GM04504 (cell line): ENCODE measurements at places on chromosomes 5 and 9.

- no peak for DNase-seq
These were observed 173.4 kb downstream of the ROR2 start for GRCh38 chr9:91776409-91777291.

DNA sequence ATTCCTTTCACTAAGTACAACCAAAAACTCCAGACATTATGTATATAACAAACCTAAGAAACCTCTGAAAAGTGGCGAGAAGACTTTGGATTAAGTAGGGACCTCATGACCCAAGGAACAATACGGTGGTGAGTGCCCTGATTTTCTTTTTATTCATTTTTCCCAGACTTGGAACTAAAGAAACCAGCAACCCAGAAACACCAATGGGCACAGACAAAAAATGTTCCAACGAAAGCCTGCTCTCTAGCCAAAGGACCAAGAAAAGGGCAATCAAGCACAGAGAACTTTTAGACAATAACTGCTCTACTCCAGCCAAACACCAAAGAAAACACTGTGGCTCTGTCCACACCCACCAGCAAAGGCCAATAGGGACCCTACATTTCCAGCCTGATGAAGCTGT, 66.2 kb upstream of the SSBP2 start:
- no peak for DNase-seq

DNA sequence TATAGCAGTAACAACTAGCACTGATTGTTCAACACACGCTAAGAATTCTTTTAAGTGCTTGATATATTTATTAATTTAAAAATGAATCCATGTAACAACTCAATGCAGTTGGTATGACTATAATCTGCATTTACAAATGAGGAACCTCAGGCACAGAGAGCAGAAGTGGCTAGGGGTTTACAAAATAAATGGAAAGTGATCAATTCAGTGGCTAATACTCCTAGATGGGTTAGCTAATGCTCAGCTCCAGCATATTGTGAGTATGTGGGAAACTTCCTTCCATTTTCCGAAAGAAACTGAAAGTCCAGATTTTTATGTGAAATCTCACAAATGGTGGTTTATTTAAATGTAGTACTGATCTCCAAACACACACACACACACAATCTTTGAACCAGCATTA, 128.0 kb downstream of the RFX3 start:
- no peak for DNase-seq

DNA sequence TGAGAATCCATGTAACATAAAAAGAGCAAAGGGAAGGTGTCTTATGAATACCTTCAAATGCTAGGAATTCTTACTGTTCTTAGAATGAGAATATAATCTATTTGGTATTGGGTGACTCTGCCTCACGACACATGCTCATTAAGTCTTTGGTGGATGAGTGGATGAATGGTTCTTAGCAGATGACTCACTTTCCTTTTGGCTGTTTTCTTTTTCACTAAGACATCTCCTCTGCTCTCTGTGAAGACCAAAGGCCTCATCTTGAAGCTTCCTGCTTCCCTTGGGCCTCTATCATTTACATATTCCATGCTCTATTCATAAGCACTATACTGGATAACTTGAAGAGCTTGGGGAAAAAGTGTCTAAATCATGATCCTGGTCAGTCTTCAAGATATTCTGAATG, 468.1 kb downstream of the SPATA31D1 start:
- peak; percentile 28 for DNase-seq

DNA sequence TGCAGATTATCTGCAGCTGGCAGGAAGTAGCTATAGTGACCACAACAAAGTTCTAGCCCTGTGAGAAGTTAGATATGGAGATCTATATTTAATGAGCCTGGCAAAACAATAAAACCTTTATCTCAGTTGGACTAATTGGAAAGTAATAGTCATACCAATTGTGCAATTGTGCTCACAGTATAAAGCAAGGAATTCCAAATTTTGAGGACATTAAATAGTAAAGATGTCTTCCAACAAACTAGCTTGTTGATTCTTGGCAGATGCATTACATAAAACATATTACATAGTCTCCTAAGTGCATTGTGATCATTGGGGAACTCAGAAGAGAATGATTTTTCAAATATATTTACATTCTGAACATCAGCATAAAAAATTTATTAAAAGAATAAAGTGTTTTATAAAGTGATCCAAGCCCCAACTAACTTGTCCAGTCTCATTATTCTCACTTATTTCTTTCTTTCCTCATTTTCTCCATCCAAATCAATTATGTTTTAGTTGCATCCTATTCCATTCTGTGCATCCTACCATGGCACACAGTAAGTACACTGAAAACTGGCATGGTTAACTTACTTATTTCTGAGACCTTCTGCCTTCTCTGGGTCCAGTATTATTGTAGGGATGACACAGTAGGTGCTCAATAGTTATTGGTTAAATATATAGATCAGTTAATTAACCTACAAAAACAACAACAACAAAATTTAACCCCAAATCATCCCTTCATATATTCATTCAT, 977.2 kb upstream of the NUDT12 start:
- no peak for DNase-seq

GRCh38 chr5:164306662-164307061, 801.2 kb downstream of the MAT2B start:
- no peak for DNase-seq

DNA sequence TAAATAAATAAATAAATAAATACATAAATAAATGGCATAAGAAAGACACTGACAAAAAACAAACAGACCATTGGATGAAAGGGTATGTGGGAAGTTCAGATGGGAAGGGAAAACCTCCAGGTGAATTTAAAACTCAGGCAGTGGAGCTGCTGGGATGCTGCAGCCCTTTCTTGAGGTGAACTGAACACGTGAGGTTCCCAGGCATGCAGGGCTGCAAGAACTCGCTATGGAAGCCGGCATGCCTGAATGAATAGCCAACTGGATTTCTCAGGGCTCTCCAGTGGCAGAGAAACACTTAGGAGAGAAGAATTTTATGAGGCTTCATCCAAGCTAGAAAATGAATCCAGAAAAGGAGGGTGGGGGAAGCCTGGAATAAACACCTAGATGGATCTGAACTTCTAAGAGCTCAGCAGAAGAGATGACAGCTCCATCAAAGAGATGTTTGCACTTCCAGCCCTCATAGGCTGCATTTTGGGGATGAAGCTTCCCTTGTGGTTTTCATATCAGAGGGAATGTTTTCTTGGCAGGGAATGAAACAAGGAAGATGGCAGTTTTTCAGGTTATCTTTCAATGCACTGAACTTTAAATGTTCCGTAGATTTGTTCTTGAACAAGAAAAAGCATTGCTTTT, 224.2 kb upstream of the DAP start:
- DNase-seq = no peak

GRCh38 chr5:27706832-27707231, 668.4 kb upstream of the CDH9 start:
- DNase-seq = no peak

GRCh38 chr5:32507738-32508434, 63.3 kb upstream of the ZFR start:
- peak; percentile 97 for DNase-seq

DNA sequence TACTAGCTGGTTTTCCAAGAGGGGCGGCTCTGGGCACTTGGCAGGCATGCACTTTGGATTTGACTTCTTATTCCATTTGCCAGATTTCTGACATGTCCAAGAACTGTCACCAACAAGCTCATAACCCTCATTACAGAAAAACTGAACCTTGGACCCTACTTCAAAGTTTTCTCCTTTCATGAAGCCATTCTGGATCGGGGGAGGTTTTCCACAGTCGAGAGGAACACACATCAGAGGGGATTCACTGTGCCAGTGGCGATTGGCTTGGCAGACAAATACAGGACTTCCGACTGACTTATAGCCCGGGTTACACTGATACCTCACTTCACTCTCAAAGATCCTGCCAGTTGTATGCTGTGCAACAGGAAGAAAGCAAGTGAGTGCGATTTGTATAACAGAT, 70.9 kb upstream of the TXNDC8 start:
- no peak for DNase-seq

DNA sequence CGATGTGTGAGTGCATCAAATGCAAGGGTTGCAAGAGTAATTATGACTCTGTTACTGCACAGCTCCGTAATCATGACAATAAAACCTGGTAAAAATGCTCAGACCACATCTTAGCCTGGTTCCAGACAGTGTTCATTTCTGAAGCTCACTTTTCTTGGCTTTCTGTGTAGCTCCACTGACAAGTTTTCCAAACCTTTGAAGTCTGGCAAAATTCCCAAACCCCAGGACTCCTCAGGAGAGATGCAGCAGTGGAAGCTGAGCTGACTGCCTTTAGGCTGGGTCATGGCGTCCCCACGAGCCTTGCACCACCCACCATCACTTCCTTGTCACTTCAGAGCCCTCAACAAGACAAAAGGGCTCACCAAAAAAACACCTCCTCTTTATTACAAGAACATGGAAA, 131.6 kb upstream of the TAS2R1 start:
- no peak for DNase-seq

DNA sequence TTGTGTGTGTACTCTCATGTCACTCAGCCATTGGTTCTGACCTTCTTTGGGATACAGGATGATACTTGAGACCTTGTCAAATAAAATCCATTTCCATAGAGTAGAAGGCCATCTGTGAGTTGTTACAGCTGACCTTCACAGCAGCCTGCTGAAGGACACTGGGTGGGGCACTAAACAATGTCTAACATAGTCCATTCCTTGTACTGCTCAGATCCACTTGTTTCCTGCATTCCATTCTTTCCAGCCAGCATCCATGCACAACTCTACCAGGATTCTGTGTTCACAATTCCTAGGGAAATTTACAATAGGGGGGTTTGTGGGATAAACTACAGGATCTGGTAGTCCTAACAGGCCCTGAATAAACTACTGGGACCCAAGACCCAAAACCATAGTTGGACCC, 286.4 kb downstream of the RASEF start:
- DNase-seq = no peak

GRCh38 chr5:118616281-118616680, 372.1 kb downstream of the DTWD2 start:
- no peak for DNase-seq

- peak; percentile 34 for DNase-seq
These were observed 134.6 kb downstream of the EDIL3 start for GRCh38 chr5:84249918-84250630.

- DNase-seq = no peak
These were observed 674.6 kb upstream of the ZNF608 start for GRCh38 chr5:125421006-125421405.

GRCh38 chr5:138338411-138339090, 485 bp downstream of the FAM53C start:
- no peak for DNase-seq

DNA sequence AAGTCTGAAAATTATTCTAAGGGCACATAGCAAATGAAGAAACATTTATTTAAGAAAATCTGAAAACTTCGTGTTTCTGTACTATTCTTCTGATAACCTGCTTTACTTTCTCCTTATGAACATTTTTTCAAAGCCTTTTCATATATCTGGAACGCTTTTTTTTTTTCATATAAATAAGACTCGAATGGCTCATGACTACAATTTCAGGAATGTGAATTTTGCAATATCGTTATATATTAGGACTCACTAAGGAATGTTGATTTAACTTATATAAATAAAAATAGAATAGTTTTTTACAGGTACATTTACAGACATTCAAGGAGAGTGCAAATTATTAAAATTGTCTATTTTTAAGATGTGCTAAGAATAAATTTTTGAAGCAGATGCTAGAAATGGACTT, 42.9 kb downstream of the GPBP1 start:
- no peak for DNase-seq

DNA sequence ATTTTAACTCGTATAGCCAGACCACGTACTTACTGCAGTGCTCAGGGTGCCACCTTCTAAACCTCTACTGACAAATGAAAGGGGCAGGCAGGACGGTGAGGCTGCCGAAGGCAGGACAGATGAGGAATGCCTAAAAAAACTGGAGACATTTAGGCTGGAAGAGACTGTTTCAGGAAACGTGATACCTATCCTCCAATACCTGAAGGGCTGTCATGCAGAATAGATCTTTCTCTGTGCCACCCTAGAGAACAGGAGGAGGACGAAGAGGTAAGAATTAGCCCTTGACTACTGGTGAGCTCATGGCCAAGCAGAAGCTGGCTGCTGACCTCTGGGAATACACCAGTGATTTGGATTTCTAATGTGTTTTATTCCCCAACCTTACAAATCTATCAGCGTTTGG, 139.4 kb downstream of the EFNA5 start:
- no peak for DNase-seq

DNA sequence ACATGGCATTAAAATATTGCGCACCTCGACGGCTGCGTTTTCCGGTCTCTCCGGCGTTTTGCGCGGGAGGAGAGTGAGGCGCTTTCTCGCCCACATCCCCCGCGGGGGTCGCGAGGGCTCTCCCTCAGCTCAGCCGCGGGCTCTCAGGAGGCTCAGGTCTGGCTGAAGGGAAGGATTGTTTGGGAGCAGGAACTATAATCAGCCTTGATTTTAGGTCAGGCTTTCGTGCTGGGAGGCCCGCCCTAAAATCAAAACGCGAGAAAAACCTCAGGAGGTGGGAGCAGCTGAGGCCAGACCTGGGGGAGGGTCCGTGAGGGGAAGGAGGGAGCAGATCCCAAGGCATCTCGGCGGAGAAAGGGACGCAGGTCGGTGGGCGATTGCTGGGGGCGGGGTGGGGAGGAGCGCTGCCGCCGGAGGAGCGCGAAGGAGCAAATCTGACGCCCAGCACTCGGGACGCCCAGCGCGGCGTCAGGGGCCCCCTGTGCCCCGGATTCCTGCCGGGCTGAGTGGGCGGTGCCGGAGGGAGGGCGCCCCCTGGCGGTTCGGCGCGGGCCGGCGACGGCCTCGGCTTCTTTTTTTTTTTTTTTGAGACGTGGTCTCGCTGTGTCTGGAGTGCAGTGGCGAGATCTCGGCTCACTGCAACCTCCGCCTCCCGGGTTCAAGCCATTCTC, 18.7 kb upstream of the RNF130 start:
- DNase-seq = peak; percentile 36

- DNase-seq = no peak
These were observed 44.9 kb upstream of the STXBP1 start for GRCh38 chr9:127567035-127567729.

GRCh38 chr5:95572016-95572415, 17.1 kb downstream of the ARSK start:
- DNase-seq = no peak

- DNase-seq = no peak
These were observed 50.5 kb upstream of the CPEB4 start for GRCh38 chr5:173837654-173838053.

GRCh38 chr5:50945139-50945538, 278.7 kb downstream of the PARP8 start:
- no peak for DNase-seq

DNA sequence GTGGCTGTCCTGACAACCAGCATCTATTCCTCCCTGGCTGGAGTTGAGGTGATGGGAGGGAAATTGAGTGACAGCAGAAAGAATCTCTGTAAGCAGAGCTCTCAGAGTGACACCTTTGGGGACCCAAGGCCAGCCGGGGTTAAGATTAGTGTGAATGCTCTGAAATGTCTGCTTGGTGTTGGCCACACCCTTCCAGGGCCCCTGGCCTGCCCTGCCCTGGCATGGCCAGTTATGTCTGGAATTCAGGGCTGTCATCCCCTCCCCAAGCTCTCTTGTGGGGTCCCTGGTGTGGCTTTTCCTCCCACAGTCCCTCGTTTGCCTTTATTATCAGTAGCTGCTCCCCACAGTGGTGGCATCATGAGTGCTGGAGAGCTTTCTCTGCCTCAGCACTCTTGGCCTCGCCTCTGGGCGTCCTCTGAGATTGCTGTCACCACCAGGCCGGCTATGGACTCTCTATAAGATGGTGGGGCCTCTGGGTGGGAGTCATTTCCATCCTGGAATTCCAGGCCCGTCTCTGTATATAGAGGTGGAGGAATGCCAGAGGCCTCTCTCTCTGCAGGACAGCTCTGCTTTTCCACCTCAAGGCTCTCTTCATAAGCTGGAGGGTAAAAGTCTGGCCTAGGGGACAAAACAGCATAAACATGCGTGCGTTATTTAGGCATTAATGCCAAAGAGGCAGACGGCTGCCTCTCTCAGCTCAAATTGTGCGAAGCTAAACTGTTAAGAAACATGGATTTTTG, 3.6 kb downstream of the TMEM252 start:
- no peak for DNase-seq
